ENCODE measurements at places on chromosomes 11 and 22.

DNA sequence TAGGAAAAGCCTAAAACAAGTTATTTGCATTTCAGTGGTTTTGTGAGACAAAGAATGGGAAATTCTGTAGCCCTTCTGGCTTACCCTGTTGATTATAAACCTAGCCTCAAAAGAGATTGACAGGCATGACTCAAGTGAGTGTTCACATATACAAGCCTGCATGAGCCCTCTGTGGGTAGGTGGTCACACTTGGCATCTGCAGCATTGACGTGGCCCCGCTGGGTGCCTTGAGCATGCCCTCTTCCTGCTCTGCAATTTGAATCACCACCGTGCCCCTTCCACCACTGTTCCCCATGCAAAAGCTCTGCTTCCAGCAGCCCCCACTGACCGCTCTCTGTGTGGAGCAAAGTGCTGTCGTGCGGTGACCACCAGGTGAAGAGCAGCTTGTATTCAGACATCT, 21.0 kb upstream of the ADSL start:
- DNase-seq = no peak

GRCh38 chr22:26169315-26170111, at the start of gene SEZ6L:
TSS of gene SEZ6L (plus strand) at chr22:26169462. CDS start at chr22:26169670, 208 bp downstream.
- no peak for DNase-seq

DNA sequence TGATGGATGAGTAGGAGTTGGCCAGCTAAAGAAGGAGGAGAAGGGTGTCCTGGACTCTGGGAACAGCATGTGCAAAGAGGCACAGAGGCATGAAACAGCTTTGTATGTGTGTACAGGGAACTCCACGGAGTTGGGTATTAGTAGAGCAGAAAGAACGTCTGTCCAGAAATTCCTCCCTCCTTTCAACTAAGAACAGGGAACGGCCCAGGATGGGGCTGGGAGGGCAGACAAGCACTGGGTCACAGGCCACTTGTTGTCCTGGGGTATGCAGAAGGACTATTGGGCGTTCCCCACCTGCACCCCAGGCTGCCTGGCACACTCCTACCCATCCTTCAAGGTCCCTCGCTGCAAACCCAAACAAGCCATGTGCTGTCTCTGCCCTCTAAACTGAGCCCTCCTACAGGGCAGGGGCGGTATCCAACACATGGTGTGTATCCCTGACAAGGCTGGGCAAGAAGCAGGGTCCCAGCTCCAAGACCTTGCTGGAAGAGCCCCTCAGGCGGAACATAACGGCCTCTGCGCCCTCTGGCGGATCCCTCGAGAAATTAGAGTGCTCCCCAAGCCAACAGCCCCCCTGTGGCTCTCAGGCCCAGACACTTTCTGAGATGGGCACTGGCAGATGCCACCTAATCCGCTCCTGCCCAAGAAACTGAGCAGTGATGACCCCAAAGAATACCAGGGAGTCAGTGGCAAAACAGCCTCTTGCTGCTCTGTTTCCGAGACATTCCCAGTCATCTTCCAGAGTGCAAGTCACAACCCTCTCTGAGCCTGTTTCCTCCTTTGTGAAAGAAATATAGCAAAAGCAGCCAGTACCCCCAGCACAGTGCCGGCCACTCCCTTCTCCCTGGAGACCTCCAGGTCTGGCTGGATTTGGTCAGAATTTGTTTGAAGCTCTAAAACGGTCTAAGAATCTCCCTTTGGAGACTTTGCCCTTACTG, 1.6 kb upstream of the ELFN2 start:
- DNase-seq = no peak

- no peak for DNase-seq
These were observed 114.7 kb downstream of the BRD1 start for GRCh38 chr22:49713003-49713402.

DNA sequence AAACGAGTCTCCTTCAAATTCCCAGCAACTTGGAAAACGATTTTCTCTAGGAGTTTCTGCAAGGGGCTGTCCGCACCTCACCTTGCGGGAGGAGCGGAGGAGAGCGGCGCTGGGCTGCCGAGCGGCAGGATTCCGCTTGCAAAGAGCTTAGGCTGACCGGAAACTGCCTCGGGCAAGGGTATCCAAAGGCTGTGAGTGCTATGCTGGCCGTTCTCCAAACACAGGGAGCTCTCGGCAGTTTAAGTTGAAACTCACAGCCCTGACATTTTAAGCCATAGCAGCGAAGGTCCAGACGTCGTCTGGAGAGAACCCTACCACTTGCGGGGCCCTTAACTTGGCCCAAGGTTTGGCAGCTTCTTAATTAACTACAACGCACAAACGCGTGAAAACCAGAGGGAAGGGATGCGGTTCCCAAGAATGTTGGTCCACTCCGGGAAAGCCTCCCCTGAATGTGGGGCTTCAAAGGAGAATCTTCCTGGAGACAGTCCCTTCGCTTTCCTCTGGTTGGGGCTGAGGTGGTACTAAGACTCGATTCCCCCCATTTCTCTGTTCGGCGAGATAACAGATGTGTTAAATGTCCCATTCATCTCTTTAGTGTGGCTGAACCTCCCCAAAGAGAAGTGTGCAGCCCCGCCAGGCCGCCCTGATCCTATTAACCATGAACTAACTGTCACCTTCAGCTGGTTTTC, 1.1 kb upstream of the DBX1 start:
- DNase-seq = no peak

DNA sequence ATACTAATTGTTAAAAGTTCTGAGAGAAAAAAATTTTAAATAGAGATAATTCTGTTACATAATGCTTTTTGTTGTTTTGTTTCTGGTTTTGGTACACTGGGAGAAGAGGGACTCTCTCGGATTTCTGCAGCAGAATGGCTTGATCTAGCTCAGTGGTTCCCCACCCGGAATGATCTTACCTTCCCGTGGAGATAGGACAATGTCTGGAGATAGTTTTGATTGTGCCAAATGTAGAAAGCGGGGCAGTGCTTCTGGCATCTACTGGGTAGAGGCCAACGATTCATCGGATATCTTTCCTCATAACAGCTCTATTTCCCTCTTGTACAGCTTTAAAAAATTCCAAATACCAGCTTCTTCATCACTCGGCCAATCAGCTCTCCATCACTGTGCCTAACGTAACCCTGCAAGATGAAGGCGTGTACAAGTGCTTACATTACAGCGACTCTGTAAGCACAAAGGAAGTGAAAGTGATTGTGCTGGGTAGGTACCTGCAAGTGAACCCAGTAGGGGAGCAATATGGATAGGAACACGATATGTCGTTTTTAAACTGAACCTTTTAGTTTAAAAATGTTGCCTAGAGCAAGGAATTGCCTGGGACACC, 13.2 kb downstream of the CRTAM start:
- DNase-seq = no peak

DNA sequence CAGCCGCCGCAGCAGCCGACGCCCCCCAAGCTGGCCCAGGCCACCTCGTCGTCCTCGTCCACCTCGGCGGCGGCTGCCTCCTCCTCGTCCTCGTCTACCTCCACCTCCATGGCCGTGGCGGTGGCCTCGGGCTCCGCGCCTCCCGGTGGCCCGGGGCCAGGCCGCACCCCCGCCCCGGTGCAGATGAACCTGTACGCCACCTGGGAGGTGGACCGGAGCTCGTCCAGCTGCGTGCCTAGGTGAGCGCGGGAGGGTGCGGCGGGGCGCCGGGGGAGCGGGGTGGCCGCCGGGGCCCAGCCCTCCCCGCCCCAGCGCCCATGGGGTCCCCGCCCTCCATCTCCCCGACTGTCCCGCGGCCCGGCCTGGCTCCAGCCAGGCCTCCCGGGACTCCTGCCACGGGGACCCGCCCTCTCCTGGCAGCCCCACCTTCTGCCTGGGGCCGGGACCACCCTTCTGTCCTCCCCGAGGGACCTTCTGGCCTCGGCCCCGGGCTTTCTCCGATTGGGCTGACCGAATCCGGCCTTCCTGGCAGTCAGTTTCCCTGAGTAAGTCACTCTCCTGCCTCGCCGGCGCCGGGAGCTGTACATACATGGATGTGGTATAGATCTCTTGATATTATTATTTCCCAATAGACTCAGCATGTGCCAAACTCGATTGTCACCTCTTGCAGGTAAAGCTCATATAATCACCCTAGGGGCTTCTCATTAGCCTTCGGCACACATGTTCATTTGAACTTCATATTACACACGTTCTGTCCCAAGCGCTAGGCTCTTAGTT, 720 bp downstream of the PACS1 start:
- DNase-seq = no peak

GRCh38 chr22:46135611-46136485, 14.5 kb upstream of the PPARA start:
- DNase-seq = no peak

GRCh38 chr11:20026629-20027555, 133.4 kb downstream of the DBX1 start:
- no peak for DNase-seq

GRCh38 chr11:27421819-27422494, 50.6 kb downstream of the LGR4 start:
- DNase-seq = no peak

DNA sequence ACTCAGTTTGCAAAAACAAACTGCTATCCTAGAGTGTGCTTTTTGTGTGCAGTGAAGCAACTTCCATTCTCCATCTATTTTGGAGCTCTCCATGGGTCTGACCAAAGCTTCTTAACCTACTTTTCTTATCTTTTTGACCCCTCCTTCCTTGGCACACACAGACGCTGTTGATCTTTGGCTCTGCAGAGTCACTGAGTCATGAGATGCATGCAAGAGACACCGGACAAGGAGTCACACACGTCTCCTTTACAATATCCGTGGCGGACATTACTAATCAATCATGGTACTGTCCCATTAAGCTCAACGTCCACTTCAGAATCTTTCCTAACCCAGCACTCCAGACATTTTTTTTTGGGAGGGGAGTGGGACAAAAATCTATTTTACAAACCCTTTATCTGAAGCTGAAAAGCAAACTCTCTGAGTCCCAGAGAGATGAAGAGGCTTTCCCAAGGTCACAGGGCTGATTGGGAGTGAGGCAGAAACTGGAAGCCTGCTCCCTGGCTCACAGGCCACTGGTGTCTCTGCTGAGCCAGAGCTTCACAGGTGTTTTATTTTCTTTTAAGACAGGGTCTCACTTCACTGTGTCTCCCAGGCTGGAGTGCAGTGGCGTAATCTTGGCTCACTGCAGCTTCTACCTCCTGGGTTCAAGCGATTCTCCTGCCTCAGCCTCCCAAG, 165.8 kb upstream of the SYT13 start:
- no peak for DNase-seq

GRCh38 chr22:17717708-17718107, 56.6 kb downstream of the BID start:
- DNase-seq = no peak

GRCh38 chr11:70031631-70032469, 46.3 kb upstream of the ANO1 start:
- DNase-seq = no peak

GRCh38 chr11:118705791-118706545, 26.5 kb upstream of the TREH start:
- DNase-seq = no peak

- DNase-seq = no peak
These were observed 25.5 kb downstream of the SCGB1A1 start for GRCh38 chr11:62444236-62444833.

GRCh38 chr11:128963744-128964325, 21.2 kb upstream of the TP53AIP1 start:
- no peak for DNase-seq

DNA sequence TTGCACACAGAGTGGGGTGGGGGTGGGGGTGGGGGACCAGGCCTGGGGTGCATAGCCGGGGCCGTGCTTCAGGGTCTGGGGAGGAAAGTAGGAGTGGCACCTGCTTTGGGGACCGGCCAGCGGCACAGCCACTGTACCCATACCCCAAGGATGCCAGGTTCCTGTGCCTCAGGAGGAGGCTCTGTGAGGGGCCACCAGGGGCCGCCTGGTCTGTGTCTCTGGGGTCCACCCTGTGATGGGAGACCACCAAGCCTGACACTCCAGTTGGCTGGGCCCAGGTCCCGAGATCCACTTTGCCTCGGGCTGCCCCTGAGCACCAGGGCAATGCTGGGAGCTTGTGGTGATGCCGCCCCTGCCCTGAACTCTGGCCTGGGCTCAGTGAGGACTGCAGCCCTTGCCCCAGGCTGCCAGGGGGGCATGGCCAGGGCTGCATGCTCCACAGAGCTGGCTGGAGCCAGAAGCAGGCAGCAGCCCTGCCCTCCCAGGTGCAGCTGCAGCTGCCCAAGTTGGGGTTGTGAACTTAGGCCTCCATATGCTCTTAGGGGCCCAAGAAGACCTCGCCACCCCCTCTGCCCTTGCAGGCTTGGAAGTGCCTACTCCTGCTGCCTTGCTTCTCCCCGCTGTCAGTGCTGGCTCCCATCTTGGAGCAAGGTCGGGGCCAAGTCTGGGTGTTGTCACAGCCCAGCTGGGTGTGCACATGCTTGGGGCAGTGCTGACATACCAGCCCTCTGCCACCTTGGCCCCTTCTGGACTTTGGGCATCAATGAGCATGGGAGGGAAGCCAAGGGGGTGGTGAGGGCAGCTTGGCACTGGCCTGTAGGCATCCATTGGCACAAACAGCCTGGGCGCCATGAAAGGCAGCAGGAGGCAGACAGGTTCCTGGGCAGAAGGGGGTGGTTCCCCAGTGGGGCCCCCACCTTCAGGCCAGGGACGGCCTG, 123.3 kb upstream of the THY1 start:
- no peak for DNase-seq

DNA sequence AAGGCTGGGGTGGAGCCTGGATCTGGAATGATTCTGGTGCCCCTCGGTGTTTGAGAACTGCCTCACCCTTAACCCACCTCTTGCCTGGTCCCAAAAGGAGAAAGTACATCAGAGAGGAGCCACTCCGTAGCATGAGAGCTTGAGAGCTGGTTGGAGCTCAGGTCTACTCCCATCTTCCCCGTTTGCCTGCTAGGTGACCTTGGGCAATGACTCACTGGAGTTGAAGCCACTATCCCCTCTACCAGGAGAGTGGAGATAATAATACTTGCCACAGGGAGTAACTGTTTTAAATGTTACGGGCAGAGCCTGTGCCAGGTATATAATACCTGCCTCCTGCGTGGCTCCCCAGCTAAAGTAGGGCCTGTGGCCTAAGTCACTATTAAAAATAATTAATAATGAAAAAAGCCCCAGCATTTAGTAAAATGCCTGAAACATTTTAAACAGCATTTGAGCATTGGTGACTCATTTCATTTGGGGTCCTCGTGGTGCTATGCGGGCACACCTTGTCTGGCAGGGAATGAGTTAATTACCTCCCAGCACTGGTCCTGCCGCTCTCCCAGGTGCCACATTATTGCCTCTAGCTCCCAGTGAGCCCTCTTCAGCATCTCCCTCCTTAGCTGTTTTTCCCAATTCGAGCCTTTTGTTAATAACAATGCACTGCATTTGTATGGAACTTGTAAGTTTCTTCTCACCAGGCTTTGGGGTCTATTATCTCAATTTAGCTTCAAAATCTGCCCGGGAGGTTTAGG, 22.5 kb downstream of the CYTH4 start:
- DNase-seq = no peak

DNA sequence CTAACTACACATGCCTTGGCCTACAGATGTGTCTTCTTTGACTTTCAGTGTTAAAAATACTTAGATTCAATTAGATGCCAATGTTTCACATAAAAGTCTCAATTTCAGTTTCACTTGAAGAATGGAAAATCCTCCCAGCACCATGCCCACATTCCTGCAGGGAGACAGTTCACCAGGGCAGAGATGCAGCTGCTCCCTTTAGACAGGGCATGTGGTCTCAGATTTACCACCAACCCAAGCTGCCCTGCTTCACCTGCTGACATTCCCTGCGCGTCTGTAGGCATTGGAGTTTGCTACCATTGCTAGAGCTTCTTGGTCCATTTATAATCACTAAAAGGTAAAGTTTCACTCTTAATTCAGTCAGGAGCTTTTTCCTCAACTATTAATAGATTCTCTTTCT, 113.9 kb downstream of the ARFGAP2 start:
- no peak for DNase-seq

GRCh38 chr22:41380993-41381328, 781 bp upstream of the TEF start:
- DNase-seq = peak; percentile 38

Data from HS-5 (cell line).